ENCODE measurements at places on chromosomes 6 and 20. TPM values are rescaled to one million over a fixed set of nuclear protein-coding genes. Genes with fewer than 3 reads are reported as not detected.

- DNase-seq = no peak
These were observed 22.4 kb upstream of the FKBP1C start for GRCh38 chr6:63188828-63189227.

DNA sequence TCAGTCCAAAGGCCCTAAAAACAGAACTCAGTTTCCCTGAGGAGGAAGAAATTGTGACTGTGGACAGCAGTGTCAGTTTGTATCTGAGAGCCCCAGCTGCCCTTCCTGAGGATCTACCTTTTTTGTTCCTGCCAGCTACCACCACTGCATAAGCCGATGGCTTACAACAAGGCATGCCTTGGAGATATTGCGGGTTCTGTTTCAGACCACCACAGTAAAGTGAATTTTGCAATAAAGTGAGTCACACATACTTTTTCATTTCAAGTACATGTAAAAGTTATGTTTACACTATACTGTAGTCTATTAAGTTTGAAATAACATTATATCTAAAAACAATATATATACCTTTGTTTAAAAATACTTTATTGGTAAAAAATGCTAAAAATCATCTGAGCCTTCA lies 9.6 kb upstream of the CST3 start:
- no peak for DNase-seq

DNA sequence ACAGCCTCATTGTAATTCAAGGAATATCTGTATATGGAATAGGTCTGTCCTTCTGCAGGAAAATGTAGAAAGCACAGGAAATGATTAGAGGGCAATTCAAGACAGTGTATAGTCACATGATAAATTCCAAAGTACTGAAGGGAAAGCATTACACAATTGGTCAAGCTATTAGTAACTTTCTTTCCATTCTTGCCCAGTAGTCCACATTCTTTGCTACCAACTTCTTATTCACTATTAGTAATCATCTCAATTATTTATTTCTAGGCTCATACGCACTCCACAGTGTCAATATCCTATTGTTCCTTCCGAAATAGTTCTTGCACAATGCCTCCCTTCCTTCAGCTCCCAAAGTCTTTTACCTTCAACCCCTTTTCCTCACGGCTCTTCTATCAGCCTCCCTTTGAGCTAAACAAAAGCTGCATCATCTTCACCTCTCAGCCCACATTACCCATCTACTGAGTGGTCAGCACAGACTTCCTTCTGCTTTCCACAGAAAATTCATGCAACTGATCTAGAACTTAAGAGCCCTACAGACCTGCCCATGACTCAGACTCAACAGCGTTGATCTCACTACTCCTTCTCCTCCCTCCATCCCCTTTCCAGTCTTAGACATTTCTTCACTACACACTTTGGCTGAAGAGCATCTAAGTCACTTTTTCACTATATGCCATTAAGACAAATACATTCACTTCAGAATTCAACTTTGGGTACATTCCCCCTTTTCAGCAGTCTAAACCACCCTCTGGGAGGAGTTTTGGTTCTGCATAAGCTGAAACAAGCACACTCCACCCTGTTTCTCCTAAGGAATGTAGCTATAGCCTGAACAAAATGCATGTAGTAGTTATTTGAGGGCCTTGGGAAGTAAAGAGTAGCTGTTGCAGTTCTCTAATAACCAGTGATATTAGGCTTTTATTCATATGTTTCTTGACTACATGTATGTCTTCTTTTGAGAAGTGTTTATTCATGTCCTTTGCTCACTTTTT lies 157.9 kb downstream of the KIF16B start:
- no peak for DNase-seq

DNA sequence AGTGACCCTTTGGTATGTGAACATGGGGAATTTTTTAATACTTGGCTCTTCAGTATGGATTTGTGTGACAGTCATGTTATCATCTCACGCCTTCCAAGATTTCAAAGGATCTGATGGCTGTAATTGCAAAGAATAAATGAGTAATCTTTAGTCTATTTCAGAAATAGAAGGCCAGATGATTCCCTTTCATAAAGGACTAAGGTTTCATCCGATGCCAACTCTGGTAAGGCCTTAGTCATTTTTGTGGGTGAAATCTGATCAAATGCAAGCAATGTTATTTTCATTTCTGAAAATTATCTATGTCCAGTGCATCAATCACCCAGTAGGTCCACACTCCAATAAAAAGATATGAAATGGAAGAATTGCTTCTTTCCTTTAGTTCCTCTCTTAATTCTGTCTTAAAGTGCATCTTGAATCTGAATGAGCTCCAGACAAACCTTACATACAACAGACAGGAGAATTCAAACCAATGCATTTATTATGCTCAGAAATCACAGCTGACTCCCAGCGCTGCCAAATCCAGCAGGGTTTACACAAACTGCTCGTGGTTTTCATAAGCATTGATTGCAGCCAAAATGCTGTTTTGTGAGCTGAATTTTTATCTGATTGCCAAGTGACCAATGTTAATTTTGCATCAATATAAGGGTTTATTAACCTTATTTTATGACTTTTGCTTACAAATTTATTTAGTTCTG lies 565.2 kb upstream of the MARCKS start:
- DNase-seq = no peak

GRCh38 chr20:12941025-12941424 lies 67.7 kb upstream of the SPTLC3 start:
- no peak for DNase-seq

DNA sequence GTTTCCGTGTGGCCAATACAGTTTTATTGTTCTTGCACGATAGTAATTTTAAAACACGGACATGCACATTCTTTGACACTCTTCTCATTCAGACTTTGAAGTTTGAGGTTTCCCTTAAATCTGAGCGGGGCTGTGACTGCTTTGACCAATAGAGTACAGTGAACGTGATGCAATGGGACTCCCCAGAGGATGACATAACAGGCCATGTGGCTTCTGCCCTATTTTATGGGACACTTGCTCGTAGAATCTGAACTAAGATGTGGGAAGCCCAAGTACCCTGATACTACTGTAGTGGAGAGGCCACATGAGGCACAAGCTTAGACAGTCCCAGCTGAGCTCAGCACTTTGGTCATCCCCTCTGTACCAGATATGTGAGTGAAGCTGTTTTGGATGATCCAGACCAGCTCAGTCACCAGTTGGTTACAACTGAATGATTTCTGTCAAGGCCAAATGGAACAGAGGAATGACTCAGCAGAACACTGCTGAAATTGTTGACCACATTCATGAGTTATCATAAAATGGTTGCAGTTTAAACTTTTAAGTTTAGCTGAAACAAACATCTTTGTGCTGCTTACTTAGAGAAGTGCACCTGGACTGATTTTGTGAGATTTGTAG lies 279.4 kb downstream of the RFPL4B start:
- DNase-seq = no peak

- no peak for DNase-seq
These were observed 62.2 kb downstream of the SYNJ2 start for GRCh38 chr6:158043586-158044524.

GRCh38 chr20:9165261-9165660 lies 96.4 kb downstream of the PLCB4 start:
- no peak for DNase-seq

DNA sequence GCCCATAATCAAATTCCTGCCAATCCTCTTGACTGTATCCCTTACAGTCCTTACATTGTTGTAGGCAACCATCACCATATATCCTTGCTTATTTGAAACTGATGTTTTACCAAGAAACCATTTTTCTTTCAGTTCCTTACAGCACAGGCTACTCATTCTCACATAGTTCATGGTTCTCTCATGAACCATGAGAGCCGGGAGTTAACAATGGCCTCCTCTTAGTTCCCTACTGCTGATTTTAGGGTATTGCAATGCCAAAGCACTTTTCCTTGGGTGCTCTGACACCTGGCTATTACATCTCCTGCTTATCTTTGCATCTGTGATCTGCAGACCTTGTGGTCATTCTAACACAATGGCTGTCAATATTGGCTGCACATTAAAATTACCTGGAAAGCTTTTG lies 133.4 kb downstream of the MYB start:
- no peak for DNase-seq

GRCh38 chr6:28137505-28137981 lies 4.1 kb upstream of the ZKSCAN8 start:
- no peak for DNase-seq

GRCh38 chr6:167849846-167850459 lies 23.2 kb downstream of the AFDN start:
- DNase-seq = no peak

DNA sequence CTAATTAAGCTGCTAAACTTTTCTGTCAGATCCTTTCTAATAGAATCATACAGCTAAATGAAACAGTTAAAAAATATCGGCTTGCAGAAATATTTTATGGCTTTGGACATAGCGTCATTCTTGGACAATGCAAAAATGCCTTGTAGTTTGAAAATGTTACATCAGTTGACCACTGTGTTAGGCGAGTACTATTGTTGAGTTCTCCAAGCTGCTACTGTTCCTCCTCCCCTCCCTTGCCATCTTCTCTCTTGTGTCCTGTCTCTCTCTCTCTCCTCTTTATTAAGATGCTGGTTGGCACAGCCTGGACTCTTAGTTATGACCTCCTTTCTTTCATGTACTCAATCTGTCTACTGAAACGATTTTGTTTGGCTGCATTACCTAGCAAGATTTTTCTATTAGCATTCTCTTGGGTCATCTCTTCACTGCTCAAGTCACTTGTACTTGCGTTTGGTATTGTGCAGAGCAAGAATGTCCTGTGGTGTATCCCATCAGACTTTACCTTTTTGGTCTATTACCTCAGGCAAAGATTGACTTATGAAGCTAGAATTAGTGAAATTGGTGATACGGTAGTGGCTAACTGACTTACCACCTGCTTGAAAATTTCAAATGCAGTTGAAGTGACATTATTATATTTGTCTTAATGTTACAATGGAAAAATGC lies 127.9 kb downstream of the FARS2 start:
- no peak for DNase-seq

- no peak for DNase-seq
These were observed 226.0 kb downstream of the TPBG start for GRCh38 chr6:82589509-82590206.

- DNase-seq = no peak
These were observed 220.8 kb downstream of the OGFRL1 start for GRCh38 chr6:71509191-71510005.

DNA sequence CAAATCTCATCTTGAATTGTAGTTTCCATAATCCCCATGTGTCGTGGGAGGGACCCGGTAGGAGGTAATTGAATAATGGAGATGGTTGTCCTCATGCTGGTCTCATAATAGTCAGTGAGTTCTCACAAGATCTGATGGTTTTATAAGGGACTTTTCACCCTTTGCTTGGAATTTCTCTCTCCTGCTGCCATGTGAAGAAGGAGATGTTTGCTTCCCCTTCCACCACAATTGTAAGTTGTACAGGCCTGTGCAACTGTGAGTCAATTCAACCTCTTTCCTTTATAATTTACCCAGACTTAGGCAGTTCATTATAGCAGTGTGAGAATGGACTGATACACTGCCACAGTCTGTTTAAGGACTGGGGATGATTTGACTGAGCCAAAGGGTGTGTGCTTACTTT lies 44.7 kb downstream of the NKAIN2 start:
- DNase-seq = no peak

Gene RIPPLY2
- polyA plus RNA-seq = 0.13 TPM

Gene LTA
- 0.25 TPM for polyA plus RNA-seq

Gene CYP39A1
- 6.8 TPM for polyA plus RNA-seq

Gene NRN1
- 3.5 TPM for polyA plus RNA-seq

Gene PAX1
- not detected for polyA plus RNA-seq

Gene NECAB3
- 23.0 TPM for polyA plus RNA-seq

Gene TMC2
- polyA plus RNA-seq = 0.43 TPM

Gene PAK5
- 0.34 TPM for polyA plus RNA-seq

Gene C6orf52
- polyA plus RNA-seq = 2.6 TPM

Gene MYCT1
- 15.9 TPM for polyA plus RNA-seq
